Peyer's patch (tissue), 4 donors: ENCODE measurements at places on chromosomes 3 and 15.

DNA sequence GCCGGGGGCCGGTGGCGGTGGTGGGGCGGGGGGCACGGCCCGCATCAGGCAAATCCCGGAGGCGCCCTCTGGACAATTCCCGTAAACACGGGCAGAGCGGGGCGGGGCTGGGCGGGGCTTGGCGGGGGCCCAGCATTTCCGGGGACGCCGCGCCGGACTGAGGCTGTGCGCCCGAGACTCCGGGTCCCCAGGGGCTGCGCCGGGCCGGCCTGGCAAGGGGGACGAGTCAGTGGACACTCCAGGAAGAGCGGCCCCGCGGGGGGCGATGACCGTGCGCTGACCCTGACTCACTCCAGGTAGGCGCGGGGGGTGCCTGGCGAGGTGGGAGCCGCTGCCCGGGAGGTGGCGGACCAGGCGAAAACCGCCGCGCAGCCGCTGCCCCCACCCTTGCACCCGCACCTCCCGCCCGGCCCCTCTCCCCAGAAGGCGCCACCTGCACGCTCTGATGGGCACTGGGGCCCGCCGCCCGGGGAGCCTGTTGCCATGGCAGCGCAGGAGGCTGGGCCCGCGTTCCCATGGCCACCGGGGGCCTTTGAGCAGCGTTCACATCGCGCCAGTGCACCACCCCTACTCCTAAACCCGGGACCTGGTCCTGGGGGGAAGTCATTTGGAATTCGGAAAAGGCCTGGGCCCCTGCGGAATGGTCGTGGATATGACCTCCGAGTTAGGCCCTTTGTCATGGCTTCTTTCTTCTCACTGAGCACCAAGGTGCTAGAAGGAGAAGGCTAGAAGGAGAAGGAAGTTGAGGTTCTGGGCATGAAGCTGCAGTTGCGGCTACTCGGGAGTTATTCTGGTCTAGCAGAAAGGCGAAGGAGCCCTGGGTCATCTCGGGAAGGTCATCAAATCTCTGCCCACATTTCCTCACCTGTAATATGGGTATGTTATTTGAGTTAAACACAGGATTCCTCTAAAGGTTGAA is 16.1 kb upstream of the SEMA4B start:
- DNase-seq = peak; percentile 91

DNA sequence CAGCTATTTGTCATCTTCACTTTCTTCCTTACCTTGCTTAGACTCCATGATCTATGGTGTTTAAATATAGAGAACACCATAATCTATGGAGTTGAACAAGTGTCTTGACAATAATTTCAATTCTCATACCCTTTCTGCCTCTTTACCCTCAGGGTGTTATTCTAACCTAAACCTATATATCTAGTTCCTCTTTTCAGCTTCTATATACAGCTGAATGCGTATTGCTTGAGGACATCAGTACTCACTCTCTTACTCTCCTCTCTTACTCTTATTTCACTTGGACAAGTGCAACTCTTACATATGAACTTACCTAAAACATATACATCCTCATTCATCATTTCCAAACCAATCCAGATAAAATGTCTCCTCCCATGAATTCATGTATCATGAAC is 187.1 kb downstream of the RAP2B start:
- DNase-seq = no peak

DNA sequence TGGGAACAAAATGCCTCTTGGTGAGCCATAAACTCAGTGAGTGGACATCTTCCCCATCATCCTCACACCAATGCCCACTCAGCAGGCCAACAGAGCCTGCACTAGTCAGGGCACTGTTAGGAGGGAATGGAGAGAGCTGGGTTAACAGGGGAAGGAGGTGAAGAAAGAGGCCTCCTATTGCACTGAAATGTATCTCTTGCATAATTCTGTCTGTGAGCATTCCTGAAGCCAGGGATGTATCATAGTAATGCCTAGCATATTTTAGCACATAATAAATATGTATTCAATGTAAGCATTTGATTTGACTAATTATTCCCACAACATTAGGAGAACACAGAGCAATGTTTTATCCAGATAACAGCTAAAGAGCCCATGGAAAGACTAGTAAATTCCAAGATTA is 81.2 kb downstream of the ANO10 start:
- no peak for DNase-seq

- no peak for DNase-seq
These were observed 95.7 kb downstream of the LINGO1 start for GRCh38 chr15:77537006-77537405.

GRCh38 chr15:32818758-32819447 is 101.1 kb downstream of the GREM1 start:
- DNase-seq = no peak

- no peak for DNase-seq
These were observed 26.6 kb downstream of the CGGBP1 start for GRCh38 chr3:88032245-88032644.

DNA sequence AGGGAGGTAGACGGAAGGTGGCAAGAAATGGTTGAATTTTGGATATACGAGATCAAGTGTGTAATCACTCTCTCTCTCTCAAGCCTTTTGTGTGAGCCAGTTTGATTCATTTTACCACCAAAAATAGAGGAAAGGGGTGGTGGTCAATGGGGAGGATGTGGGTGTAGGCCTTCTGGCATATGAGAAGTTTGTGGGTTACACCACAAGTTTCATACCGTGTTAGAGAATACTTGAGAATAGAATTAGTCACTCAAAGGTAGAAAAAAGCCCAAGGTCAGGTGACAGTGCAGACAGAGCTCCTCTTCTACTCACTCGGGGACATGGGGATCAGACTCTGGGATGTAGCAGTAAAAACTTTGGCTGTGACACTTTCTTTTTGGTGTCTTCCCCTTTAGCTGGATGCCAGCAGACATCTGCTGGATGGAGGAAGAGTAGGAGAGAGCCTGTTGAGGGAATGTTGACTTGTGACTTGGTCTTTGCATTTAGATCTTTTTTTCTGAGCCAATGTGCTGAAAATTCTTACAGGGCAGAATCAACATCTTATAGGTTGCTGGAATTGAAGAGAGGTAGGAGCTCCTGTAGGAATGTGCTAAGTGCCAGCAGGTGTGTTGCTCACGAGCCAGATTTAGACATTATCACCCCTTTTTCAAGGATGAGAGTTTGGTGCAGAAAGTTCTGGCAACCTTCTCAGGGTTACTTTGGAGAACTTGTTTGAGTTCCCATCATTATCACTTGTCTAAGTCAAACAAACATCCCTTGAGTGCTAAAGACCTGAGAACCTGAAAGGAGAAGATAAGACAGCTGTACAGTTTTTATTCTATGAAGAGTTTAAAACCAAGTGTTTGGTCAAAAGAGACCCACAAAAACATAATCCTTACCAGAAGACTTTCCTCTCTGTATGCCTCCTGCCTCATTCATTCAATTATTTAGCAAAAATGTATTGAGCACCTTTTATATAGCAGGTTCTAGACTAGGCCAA is 43.9 kb upstream of the RYK start:
- DNase-seq = no peak

- DNase-seq = no peak
These were observed 18.5 kb downstream of the TRANK1 start for GRCh38 chr3:36926292-36926897.

DNA sequence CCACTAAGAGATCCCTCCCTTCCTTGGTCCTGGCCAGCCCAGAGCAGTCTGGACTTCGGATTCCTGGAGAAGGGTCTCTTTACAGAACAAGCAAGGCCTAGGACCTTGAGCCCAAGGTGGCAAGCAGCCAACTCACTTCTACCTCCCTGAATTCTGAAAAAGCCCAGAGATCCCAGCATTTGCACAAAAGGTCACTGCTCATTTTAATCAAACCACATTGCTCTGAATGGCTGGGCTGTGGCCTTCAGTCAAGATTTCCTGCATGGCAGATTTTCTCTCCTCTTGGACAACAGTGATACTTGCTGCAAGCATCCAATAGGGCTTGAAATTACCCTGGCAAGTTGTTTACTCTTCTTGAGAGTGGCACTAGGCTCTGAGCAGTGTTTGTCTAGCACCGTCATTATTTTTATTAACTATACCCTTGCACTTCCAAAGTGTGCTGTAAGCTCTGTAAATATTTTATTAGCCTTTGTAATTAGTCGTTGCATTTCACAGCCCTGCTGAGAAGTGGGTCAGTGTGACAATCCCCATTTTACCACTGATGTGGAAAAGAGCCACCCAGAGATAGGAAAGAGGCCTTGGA is 274.7 kb upstream of the CTNNB1 start:
- no peak for DNase-seq

DNA sequence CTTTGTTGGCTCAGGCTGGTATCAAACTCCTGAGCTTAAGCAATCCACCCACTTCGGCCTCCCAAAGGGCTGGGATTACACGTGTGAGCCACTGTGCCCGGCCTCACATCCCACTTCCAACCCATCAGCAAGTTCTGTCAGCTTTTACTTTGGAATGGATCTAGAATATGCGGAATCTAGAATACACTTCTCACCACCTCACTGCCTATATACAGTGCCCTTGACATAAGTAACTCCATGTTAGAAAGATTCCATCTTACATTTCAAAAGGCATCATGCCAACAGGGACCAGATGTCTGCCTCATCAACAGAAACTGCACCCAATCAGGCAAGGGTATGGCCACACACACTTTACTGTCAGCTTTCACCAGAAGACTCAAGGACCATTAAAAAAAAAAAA is 9.9 kb upstream of the RBSN start:
- no peak for DNase-seq

DNA sequence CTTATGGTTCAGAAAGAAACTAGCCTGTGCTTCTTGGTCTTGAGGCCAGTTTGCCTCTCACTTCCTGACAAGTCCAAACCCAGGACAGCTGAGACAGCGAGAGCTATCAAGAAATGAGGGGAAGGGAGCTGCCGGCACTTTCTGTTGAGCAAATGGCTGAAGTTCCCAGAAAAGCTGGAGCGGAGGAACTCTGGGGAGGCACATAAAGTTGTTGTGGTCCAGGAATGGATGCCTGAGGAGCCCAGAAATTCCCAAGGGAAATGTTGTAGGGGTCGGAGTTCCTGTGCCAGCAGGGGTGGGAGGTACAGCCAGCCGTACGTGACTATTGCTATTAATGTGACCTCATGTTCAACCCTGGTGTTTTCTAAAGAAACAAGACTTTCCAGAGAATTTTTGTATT is 98.8 kb upstream of the TNFAIP8L3 start:
- no peak for DNase-seq

GRCh38 chr3:197139586-197139985 is 110.0 kb upstream of the MELTF start:
- DNase-seq = no peak

DNA sequence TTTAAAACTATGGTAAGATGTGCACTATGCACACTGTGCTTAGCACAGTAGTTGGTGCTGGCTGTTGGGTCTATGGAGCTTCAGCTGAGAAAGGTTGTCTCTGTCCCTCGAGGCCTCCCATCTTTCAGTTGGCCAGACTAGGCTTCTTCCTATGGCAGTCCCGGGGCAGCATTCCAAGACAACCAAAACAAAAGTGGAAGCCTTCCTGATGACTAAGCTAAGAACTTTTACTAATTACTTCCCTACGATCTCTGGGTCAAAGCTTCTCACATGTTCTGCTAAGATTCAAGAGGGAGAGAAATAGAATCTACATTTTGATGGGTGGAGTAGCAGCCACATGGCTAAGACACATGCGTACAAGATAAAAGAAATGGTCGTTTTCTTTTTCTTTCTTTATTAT is 342.8 kb downstream of the TUSC7 start:
- DNase-seq = no peak

DNA sequence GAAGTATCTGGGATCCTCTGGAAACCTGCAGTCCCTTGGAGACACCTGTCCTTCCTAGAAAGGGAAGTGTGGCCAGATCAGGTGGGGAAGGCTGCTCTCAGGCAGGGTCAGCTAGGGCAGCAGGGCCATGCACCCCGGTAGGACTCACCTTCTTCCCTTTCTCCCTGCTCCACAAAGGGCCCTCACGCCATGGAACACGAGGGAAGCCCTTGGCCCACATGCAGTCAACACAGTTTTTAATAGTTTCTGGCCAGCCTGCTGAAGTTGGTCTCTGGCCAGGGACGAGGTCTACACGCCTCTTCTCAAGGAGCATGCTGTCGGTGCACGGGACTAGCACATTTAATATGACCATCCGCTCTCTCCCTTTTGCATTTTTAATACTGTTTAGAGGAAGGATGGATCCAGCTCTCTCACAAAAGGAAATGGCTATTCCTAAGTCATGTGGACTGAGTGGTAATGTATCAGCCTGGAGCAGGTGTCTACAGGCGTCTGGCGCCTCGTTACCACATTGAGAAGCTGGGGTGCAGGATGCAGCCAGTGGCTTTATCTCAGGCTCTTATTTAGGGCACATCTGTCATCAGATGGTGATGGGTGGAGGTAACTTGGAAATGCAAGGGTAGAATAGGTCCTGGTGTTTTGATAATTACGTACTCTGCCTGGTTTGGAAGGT is 153.9 kb downstream of the KLF13 start:
- no peak for DNase-seq

- no peak for DNase-seq
These were observed 37.2 kb upstream of the ANPEP start for GRCh38 chr15:89851673-89852341.

- peak; percentile 30 for DNase-seq
These were observed 675 bp downstream of the RBM15B start for GRCh38 chr3:51391566-51392354.

- peak; percentile 47 for DNase-seq
These were observed 26.8 kb upstream of the LIMD1 start for GRCh38 chr3:45567730-45568172.

DNA sequence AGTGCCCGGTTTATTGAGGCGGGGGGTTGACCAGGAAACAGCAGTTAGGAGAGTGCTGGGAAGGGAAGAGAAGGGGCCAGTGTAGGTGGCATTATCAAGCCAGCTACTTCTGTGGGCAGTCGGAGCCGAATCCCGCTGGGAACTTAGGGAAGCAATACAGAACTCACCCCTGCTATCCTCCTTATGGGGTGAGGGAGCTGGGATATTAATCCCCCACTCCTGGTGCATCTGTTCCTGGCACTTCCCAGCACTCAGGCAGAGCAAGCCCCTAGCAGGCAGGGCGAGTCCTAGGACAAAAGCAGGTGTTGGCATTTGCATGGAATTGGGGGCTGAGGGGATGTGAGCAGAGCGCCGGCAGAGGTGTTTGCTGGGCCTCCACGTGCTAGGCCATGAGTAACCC is 48.6 kb downstream of the SMAD6 start:
- DNase-seq = peak; percentile 30

DNA sequence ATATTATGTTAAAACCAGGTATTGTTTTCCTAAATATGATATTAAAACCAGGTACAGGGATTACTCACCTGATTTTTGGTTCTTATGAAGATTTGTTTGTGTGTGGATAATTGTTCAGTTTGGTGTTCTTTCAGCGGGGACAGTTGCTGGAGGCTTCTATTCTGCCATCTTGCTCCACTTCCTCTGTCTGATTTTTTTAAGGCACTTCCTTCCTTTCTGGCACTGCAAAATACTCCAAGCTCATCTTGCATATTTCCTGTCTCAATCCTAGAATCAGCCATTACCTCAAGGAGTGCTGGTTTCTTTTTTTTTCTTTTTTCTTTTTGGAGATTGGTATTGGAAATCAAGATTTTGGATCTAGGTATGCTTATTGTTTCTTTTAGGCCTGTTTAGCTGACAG is 229.9 kb downstream of the SV2B start:
- DNase-seq = no peak

- no peak for DNase-seq
These were observed 261.6 kb upstream of the LMCD1 start for GRCh38 chr3:8239718-8240695.
